GM12892 (cell line): ENCODE measurements at places on chromosomes 3 and 15.
A peak's percentile ranks its signal among the peaks of the same experiment; 100 is the strongest.

GRCh38 chr3:148800414-148800813 lies 27.2 kb upstream of the CPB1 start:
- no peak for DNase-seq

GRCh38 chr3:23000371-23000770 lies 202.8 kb upstream of the UBE2E2 start:
- no peak for DNase-seq

DNA sequence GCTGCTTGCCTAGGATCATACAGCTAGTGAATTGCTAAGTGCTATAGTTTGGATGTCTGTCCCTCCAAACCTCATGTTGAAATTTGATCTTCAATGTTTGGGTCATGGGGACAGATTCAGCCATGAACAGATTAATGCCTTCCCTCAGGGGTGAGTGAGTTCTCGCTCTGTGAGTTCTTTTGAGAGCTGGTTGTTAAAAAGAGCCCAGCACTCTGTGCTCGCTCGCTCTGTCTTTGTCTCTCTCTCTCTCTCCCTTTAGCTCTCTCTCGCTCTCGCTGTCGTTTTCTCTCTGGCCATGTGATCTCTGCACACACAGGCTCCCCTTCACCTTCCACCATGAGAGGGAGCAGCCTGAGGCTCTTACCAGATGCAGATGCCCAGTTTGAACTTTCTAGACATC lies 14.9 kb downstream of the TRH start:
- DNase-seq: no peak

- DNase-seq: no peak
Observed at GRCh38 chr15:24076090-24076784, 389.1 kb upstream of the NDN start.

DNA sequence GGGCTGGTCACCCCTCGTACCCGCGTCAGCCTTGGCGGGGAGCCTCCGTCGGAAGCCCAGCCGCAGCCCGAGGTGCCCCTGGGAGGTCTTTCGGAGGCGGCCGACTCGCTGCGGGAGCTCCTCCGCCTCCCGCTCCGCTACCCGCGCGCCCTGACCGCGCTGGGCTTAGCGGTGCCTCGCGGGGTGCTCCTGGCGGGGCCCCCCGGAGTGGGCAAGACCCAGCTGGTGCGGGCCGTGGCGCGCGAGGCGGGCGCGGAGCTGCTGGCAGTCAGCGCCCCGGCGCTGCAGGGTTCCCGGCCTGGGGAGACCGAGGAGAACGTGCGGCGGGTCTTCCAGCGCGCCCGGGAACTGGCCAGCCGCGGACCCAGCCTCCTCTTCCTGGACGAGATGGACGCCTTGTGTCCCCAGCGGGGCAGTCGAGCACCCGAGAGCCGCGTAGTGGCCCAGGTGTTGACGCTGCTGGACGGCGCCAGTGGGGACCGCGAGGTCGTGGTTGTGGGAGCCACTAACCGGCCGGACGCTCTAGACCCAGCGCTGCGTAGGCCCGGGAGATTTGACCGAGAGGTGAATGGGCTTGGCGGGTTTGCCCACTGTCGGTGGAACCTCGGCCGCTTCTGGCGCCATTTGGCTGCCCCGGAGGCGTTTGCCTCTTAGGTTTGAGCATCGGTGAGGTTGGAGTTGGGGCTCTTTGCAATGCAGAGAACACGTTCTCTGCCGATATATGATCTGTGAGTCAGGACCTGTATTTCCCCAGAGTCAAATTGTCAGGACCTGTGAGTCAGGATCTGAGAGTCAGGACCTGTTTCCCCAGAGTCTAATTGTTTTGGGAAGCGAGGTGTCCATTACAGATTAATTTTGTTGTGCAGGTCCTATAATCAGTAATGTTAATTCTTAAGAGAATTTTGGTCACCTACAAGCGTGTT lies 24.9 kb upstream of the GATM start:
- DNase-seq: peak; percentile 41

GRCh38 chr15:74300057-74300795 lies 64.1 kb downstream of the CCDC33 start:
- DNase-seq: no peak

DNA sequence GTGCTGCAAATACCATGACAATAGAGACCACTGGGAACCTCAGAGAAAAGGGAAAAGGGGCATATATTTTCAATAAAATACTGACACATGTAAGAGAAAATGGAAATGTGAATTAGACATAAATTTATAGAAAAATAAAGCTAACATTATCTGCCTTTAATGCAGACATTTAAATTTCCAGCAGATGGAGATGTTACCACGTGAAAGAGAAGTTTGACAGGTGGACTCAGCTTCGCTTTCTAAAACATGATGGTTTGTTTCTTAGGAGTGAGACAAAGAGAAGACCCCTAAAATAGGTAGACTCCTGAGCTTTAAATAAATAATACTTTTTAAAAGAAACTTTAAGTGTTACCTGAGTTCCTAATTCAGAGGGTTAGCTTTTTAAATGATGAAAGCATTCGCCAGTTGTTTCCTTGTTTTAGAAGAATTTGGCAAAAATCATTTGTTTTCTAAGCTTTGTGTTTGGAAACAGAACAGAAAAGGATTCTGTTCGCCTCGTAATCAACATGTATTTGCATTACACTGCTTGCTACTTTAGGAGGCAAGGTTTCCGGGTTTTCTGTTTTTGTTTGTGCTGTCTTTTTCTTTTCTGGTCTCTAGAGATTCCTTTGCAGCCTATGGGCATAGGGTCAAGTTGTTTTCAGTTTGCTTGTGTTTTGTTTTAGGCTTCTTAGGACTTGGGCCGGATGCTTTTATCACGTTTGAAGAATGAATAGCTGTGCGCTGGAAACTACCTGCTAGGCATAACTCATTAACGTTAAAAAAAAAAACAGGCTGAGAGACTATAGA lies 271.4 kb downstream of the THSD4 start:
- no peak for DNase-seq

GRCh38 chr15:88882785-88883184 lies 12.6 kb downstream of the HAPLN3 start:
- no peak for DNase-seq

DNA sequence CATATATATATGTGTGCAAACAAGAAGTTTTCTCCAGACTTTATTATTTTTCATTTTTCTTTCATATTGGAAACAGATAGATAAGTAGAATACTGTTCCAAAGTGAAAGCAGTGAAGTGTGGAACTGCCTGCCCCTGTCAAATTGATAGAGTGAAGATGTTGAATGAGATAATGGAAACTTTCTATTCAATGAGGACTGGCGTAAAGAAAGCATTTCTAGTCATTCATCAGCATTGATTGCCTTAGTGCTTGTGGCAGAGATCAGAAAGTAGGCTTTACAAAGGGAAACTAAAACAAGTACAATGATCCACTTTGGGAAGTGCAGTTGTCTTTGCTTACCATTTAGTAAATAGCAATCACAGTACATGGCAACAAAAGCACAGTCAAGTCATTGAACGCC lies 300.0 kb downstream of the CADM2 start:
- DNase-seq: no peak

DNA sequence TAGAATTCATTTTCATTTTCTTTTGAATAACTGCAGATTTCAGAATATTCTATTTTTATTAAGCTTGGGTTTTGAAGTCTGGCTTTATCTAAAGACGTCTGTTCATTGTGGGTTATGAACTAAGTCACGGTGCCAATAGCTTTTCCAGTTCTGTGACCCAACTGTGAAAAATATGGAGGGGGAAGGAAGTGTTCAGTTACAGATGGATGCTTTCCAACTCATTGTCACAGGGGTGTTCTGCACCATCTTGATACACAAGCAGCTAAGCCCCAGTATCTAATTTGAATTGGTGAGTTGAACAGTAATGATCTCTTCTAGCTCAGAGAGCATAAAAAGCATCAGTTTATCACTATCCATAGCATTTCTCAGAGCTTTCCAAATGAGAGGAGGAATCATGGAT lies 710.6 kb downstream of the EDEM1 start:
- DNase-seq: no peak

GRCh38 chr3:149368674-149369497 lies 8.6 kb downstream of the TM4SF1 start:
- DNase-seq: no peak

GRCh38 chr3:62529230-62529629 lies 155.9 kb upstream of the FEZF2 start:
- no peak for DNase-seq

DNA sequence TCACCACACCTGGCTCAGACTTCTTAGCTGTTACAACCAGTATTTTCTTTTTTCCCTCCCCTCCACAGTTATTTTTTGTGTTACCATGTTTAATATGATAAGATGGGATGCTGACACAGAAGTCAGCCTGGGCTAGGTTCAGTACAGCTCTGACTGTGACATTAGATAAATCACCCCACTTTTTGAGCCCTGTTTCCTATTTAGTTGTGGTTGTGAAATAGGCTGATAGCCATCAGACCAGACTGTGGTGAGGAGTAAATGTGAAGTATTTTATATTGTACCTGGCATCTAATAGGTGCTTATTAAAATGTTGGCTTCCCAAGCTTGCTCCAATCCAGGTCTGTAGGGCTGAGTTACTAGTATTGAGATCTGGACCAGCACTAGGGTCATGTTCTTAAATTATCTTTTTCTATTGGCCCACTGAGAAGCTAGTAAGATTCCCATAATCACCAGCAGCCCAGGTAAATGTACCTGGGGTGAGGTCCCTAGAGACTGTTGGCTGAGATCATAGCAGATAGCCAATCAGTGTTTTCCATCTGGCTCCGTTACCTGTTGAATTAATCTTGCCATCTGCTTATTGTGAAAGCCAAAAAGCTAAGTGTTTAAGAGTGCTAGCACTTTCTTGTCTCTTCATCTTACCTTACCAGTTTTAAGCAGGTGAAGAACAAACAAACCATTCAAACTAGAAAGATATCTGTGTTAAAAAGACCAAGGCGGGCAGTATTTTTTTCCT lies 61.0 kb downstream of the CCK start:
- no peak for DNase-seq

DNA sequence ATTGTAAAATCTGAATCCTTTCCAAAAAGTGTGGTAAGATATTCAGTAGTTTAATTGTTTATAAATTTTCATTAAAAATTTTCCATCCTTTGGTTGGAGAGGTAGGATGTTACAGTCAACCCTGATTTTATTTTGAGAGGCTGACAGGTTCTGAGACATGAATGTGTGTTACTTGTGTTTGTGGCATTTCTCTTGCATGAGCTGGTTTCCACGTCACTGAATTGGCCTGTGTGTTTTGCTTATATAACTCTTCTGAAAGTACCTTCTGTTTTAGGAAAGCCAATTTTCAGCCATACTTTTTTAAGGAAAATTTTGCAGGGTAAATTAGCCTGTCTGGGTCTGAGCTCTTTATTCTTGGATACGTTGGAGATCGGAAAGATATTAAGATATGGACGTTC lies 30.7 kb downstream of the PXYLP1 start:
- no peak for DNase-seq

- no peak for DNase-seq
Observed at GRCh38 chr3:127768346-127769008, 53.8 kb downstream of the MGLL start.

- DNase-seq: no peak
Observed at GRCh38 chr3:136149667-136150066, 46.5 kb downstream of the MSL2 start.

GRCh38 chr15:84570164-84570735 lies 30.6 kb upstream of the ZSCAN2 start:
- DNase-seq: peak; percentile 40

DNA sequence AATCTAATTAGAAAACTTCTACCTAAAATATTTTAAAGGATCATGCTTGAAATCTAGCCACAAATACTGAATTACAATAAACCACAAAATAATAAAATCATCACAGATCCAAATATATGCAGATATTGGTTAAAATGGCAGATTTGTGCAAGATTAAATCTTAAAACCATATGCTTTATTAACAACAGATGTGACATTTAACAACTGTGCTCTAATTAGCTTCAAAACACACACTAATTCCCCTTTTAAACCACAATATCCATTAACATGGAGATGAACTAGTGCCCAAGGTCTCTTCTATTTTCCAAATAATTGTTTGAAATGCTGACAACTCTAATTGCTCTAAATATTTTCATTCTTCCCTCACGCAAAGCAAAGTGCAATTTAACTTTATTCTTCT lies 1530.3 kb downstream of the SI start:
- no peak for DNase-seq

DNA sequence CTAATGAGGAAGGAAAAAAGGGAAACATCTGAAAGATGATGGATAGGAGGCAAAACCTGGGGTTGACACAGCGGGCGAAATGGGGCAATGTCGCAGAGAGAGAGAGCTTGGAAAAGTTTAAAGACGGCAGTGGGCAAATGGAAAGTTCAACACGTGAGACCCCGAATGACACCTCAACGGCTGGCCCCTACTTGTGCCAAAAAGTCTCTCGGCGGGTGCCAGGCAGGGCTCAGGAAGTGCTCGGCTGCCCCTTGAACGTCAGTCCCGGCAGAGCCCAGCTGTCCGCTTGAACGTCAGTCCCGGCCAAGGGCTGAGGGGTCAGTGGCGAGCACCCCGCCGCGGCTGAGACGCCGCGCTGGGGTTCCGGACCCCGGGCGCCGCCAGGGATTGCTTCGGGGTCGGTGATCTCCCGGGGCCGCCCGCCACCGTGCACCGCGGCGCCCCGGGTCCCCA lies 658 bp downstream of the EOGT start:
- DNase-seq: peak; percentile 42

DNA sequence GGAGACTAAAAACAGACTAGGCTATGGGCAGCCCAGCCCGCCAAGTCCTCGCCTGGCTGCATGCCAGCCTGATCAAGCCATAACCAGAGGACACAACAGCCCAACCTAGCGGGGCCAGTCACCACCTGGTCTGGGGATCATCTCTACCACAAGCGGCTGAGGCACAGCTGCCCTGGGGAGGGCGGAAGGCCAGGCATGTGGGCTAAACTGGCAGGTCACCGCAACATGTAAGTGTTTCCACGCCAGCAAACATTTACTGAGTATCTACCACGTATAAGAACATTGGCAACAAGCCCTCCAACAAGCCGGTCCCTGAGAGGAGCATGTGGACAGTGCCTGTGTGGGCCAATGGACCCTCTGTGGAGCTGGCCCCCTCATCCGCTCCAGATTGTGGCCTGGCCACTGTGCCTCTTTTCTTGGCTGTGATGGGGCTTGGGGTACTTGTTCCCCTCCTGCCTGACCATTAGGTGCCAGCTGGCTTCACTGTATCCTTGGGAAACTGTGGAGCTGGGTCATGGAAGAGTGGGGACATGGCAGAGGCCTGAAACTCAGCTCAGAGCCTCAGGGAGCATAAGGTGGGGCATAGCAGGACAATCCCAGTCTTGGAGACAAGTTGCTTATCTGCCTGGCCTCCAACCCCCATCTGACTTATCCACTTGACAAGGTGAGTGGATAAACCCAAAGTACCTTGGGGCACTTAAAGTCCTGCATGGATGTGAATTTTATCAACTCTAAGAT lies 9.0 kb downstream of the UBXN7 start:
- DNase-seq: no peak

GRCh38 chr15:101198800-101199199 lies 53.0 kb downstream of the CHSY1 start:
- DNase-seq: no peak

- DNase-seq: no peak
Observed at GRCh38 chr3:49717959-49718857, 1.3 kb downstream of the AMIGO3 start.
